Tibial nerve (tissue), 4 donors: ENCODE measurements at places on chromosomes 12 and 14.

GRCh38 chr12:107992870-107993451 is 136.1 kb upstream of the WSCD2 start:
- no peak for DNase-seq

DNA sequence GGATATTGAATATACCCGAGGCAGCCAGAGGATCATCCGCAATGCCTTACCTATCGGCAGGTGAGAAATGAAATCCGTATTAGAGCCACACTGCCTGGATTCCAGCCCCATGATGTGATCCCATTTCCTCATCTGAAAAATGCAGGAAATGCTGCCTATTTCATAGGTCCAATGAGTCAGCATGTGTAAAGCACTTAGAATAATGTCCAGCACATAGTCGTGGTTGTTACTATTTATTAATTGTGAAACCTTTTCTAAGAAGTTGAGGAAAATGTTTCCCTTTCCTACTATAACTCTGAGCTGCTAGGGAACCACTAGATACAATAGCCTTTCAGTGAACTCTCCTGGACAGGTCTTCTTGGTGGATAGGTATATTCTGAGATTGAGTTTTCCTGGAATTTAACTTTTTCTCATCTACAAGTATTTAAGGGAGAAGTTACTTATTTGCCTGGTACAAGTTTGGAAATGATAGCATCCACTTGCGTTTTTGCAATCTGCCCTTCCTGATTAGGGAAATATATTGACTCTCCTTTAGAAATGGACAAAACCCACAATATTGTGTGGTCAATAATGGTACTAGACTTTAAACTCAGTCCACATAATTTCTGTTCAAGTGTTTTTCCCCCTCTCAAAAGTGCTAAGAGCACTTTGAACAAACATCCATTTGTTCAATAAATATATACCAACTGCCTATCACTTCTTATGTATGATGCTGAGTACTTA is 12.2 kb downstream of the POLR3B start:
- no peak for DNase-seq

GRCh38 chr12:132444957-132445883 is 44.7 kb upstream of the FBRSL1 start:
- peak; percentile 17 for DNase-seq

DNA sequence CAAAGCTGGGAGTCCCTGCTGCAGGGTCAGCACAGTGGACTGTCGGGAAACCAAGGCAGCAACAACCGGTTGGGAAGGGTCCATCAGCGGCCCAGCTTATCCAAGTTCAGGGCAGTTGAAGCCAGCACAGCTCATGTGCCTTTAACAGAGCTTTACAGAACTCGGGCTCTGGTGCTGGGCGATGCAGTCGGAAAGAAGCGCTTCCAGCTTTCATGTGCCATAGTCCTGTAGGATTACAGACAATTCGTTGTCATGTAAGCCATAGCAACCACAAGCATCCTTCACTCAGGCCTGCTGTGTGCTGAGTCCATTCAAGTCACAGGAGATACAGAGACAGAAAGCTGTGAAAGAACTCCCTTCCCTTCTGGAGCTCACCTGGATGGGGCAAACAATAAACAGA is 3.5 kb upstream of the FAM181A start:
- no peak for DNase-seq

DNA sequence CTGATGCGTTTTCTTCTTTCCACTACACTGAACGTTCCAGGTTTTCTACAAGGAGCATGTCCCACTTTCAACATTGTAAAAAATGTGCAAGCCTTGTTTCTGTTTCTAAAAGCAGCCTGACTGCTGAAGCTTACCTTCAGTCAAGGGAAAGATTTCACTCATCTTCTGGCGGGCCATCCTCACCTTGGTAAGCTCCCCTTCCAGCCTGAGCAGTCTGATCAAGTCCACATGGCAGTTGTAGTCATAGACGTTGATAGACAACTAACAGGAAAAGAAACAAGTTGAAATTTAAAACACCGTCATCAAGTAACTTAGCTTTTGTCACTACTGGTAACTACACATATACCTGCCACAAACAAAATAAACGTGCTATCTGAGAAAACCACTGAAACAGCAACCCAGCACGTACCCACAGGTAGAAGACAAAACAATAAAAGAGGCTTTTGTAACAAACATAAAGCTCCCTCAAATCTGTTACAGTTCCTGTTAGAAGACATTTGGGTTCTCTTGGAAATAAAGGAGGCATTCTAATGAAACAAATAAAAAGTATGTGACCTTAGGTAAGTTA is 11.9 kb downstream of the SART3 start:
- no peak for DNase-seq

DNA sequence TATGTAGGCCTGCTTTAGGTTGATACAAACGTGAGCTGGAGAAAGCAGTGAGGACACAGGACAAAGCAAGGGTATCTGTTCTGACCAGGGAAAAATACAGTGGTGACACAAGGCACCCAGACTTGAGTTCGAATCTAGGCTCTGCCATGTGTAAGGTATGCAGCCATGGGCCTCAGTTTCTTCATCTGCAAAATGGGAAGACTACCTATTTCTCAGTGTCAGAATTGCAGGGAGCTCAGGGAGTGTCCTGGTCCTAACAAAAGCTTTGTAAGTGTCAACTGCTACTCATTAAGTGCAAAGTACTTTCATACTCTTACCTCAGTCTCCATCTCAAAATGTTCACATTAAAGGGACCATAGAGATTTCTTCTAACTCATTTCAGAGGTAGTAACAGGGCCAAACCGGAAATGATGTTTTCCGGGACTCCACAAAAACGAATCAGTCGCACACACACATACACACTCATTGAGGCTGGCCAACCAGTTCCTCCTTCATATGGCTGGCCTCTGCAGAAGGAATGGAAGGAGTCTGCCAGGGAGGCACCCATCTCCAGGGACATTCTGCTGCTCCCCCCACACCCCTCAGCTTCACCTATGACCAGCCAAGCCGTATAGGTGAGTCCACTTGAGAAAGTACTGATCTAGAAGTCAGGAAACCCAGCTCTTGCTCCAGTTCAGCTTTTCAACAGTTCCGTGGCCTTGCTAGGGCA is 7.8 kb downstream of the CTDSP2 start:
- no peak for DNase-seq

DNA sequence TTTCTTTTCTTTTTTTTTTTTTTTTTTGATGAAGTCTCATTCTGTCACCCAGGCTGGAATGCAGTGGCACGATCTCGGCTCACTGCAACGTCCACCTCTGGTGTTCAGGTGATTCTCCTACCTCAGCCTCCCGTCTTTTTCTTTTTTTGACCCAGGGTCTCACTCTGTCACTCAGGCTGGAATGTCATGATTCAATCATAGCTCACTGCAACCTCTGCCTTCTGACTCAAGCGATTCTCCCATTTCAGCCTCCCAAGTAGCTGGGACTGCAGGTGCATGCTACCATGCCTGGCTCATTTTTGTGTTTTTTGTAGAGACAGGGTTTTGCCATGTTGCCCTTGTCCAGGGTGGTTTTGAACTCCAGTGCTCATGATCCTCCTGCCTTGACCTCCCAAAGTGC is 12.0 kb downstream of the FUT8 start:
- no peak for DNase-seq

DNA sequence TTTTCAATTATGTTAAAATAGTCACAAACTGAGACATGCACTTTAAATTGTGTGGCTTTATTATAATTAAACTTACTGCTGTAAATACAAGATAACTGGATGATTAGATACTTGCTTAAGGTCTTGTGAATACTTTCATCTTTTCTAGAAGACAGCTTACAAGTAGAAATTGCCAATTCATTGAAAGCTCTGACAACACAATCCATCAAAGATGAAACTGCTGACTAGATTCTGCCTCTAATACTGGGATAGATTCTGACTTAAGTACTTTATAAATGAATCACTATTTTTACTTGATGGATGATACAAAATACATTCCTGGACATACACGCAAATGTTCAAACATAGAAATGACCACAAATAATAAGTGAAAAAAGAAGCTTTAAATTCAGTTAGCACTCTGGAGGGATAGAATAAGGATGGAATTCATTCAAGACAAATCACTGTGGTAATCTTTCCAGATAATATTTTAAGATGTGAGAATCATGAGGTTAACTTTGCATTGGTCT is 876.8 kb downstream of the RPS29 start:
- DNase-seq = no peak

DNA sequence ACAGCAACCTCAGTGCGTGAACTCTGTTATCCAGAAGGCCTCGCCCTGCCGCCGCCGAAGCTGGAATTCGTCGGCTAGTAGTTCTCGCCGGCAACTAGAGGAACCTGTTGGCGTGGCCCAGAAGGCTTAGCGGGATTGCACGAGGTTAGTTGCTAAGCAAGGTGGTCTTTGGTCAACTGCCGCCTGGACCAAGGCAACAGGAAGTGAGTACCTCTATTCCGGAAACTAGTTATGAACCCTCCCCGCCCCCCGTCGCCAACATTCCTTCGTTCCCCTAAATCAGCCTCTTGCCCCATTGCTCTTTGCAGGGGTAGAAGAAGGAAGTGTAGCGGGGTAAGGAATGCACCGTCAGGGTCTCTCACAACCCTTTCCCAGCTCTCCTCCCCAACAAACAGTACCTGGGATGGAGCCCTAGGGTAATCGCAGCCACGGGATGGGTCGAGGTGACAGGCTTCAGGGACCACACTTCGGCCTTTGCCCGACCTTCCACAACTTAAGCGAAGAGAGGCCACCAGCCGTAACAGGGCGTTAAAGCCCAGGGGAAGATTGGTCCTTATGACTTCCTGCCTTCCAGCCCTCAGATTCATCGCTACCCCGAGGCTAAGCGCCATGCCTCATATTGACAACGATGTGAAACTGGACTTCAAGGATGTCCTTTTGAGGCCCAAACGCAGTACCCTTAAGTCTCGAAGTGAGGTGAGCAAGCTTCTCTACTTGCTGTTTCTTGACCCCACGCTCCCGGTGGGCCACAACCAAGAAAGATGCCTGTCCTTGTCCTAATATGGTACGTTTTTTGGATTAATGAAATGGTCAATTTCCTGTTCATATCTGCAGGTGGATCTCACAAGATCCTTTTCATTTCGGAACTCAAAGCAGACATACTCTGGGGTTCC is at the start of gene GMPR2:
TSS of gene GMPR2 (plus strand) at position 285 of the 893 bp plus-strand sequence. CDS start at position 610, 325 bp downstream.
- no peak for DNase-seq

- no peak for DNase-seq
These were observed 2.5 kb upstream of the LALBA start for GRCh38 chr12:48572326-48572725.

DNA sequence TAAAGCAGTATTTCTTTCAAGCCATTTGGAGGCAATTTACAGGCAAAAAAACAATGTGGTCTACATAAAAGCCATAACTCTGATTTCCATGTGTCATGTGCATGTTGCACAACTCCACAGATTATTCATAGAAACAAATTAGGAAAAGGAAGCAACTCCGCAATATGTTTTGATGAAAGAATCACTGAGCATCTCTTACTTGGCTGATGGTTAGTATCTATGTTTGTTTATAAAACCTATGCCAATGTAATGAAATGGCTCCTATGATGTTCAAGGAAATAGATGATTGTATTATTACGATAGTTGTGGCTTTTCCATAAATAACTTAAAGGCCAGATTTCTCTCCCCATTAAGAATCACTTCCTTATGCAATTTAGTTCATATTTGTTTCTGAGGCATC is 373.7 kb downstream of the CCDC91 start:
- DNase-seq = no peak
